Stimulated activated CD8-positive, alpha-beta memory T cell treated with anti-CD3 and anti-CD28 coated beads, Interleukin-2, amount 100 ng/mL, for 1 hour (primary cell): ENCODE measurements at places on chromosomes 16 and 17.

DNA sequence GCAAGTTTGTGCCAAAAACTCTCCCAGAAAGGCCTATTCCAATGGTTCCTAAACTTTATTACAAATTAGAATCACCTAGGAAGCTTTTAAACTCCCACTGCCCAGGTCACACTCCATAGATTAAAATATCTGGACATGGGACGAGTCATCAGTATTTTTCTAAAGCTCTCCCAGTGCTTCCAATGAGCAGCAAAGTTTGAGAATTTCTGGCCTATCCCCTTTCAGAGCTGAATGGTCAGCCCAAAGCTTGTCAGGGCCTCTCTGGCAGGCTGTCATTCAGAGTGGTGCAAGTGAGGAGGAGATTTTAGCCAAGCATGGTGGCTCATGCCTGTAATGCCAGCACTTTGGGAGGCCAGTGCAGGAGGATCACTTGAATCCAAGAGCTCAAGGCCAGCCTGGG is 2.4 kb downstream of the BCL6B start:
- no peak for DNase-seq

DNA sequence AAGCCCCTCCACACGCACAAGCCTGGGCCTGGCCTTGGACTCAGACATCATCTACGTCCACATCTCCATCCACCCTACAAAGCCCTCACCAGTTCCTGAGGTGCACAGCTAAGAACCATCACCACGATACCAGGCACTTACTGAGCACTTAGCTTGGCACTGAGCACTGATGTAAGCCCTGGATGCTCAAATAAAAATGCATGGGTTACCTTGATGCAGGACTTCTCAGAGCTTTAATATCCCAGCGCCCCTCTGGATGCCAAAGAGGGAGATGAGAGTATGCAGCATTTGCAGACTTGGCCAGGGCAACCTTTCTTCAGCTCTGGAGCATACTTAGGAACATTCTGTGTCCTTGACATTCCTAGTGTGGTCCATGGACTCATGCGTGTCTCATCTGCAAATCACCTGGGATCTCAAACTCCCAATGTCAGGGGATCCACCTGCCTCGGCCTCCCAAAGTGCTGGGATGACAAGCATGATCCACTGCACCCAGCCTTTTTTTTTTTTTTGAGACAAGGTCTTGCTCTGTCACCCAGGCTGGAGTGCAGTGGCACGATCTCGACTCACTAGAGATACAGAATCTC is 69.8 kb downstream of the RAB11FIP4 start:
- DNase-seq: no peak

DNA sequence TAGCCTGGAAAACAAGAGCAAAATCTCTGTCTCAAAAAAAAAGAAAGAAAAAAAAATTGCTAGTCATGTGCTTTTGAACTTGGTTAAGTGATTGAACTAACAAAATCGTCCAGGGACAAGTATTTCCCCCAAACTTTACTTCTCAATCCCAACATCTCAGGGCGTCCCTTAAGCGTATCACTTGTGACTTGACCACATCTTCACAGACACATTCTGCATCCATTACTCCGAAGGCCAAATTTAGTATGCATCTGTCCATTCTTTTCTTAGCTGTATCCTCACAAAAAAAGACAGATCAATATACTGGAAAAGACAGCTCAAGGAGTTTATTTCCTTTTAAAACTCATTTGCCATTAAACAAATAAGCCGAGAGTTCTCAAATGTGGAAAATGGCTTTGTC is 5.9 kb upstream of the JPT1 start:
- no peak for DNase-seq

- DNase-seq: peak; percentile 27
Observed at GRCh38 chr17:60135151-60135950, 14.4 kb upstream of the CA4 start.

GRCh38 chr17:74742978-74743545 is 5.4 kb upstream of the NHERF1 start:
- DNase-seq: no peak
